ENCODE measurements at places on chromosomes 2 and 18. TPM values are rescaled to one million over a fixed set of nuclear protein-coding genes. Genes with fewer than 3 reads are reported as not detected.

ABCB11 gene
- total RNA-seq = not detected

DNA sequence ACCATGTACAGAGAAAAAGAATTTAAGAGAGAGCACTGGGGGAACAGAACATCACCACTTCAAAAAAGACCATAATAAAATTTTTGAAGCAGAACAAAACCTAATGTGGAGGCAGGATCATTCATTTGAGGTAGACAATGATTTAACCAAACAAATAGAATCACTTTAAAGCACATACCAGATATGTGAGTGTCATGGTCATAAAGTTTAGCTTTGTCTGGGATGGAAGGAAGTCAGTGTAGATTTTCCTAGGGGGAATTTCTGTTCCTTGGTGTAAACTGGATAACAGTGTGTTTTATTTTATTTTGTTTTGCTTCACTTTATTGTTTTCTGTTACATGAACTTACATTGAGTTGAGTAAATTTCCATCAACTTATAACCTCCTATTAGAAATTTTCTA, 120.8 kb downstream of the CRIM1 start:
- H3K27me3 ChIP-seq = no peaks in the 10 kb centered on the region
- H3K36me3 ChIP-seq = peaks cover 42% of the 10 kb centered on the region
- H3K4me1 ChIP-seq = peaks cover 21% of the 10 kb centered on the region
- no peak for DNase-seq

DNA sequence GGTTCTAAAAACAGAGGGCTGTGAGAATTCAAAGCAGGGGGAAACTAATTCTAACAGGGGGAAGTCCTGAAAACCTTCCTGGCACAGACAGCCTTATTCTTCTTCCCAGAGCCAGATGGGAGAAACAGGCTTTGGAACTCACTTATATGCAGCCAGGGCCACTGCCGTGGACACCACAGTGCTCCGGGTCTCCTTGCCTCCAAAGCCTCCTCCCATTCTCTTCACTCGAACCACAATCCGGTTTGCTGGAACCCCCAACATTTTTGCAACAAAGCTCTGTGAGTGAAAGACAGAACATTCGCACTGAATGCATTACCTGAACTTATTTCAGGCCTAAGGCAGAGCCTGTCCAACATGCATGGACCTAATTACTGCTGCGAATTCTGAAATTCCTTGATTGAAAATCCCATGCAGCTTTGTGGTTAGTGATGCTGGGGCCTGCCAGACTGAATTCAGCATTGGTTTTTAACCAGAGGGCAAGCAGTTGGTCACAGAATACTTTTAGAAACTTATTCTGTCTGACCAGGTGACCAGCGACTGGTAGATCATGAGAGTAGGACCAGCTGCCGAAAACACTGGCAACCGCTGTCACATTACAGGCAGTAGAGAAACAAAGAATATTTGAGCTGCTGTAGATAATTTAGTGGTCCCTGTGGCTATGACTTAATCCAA, 48.6 kb downstream of the XDH start:
- DNase-seq = no peak
- no peaks in the 10 kb centered on the region for H3K27me3 ChIP-seq
- no peak overlapping the region for H3K4me3 ChIP-seq
- H3K27ac ChIP-seq = no peak overlapping the region
- no peaks in the 10 kb centered on the region for H3K36me3 ChIP-seq

FAM110C gene
- total RNA-seq = not detected

GKN2 gene
- not detected for total RNA-seq

- H3K27me3 ChIP-seq = peaks cover 11% of the 10 kb centered on the region
- H3K4me3 ChIP-seq = no peak overlapping the region
- no peak for DNase-seq
- no peaks in the 10 kb centered on the region for H3K36me3 ChIP-seq
- no peaks in the 10 kb centered on the region for H3K4me1 ChIP-seq
- H3K27ac ChIP-seq = no peak overlapping the region
Measured at GRCh38 chr2:136129601-136130000, 11.7 kb upstream of the CXCR4 start.

DNA sequence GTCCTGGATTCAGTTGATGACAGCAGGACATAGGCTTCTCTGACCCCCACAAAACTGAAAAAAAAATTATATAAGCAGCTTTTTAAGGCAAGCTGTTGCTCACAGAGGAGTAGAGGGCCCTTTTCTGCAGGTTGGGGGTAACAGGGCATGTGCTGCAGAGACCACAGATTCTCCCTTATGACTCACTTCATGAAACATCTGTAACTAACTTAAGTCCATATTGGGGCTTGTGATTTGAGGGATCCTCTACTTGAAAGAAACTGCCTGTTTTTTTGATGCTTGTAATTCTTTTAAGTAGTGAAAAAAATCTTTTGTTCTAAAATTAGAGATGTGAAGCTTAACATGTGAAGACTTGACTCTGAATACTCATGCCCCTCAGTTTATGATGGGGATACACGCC, 33.4 kb downstream of the XRCC5 start:
- no peak overlapping the region for H3K4me3 ChIP-seq
- no peaks in the 10 kb centered on the region for H3K27me3 ChIP-seq
- H3K36me3 ChIP-seq = peaks cover 52% of the 10 kb centered on the region
- peaks cover 3% of the 10 kb centered on the region for H3K4me1 ChIP-seq
- peak; percentile 91 for DNase-seq

ZBTB14 gene
- 10.0 TPM for total RNA-seq

- no peaks in the 10 kb centered on the region for H3K27me3 ChIP-seq
- peaks cover 3% of the 10 kb centered on the region for H3K4me1 ChIP-seq
- no peak for DNase-seq
- no peak overlapping the region for H3K4me3 ChIP-seq
- H3K27ac ChIP-seq = no peak overlapping the region
Measured at GRCh38 chr2:133044556-133044955, 374.6 kb upstream of the LYPD1 start.

DNA sequence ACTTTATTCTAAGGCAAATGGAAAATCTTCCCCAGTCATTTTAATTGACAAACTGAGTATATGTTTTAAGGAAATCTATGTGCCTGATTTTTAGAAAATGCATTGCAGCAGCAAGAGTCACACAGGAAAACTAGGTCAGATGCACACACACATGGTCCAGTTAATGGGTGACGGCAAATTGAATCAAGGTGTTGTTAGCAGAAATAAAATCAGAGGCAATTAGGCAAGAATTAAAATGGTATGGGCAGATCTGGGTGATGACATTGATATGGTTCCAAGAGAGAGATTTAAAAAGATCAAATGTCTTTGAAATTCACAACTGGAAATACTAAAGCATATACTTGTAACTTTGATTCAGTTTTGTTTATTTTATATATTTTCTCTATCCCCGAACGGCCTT, 174.2 kb upstream of the CDH19 start:
- no peaks in the 10 kb centered on the region for H3K27me3 ChIP-seq
- H3K4me3 ChIP-seq = no peak overlapping the region
- no peaks in the 10 kb centered on the region for H3K36me3 ChIP-seq
- no peak for DNase-seq

ALLC gene
- not detected for total RNA-seq

DNA sequence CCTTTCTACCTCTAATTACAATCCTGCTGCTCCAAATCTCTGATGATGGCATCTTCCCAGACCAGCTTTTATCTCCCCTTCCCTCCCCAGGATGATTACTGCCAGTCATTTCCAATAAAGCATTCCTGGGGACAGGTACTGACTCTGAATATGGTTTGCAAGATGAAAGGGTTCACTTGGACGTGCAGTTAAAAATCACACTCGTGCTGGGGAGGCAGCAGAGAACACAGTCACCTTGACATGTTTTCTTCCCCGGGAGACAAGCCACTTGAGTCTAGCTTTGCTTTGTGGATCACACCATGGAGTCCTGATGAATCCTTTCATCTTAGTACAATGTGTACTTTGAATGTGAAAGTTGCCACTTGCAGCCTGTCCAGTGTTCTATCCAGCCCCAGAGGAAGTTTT, 175.0 kb downstream of the ALPK2 start:
- H3K4me1 ChIP-seq = no peaks in the 10 kb centered on the region
- no peak for DNase-seq
- H3K36me3 ChIP-seq = no peaks in the 10 kb centered on the region
- no peak overlapping the region for H3K4me3 ChIP-seq
- no peak overlapping the region for H3K27ac ChIP-seq

DNA sequence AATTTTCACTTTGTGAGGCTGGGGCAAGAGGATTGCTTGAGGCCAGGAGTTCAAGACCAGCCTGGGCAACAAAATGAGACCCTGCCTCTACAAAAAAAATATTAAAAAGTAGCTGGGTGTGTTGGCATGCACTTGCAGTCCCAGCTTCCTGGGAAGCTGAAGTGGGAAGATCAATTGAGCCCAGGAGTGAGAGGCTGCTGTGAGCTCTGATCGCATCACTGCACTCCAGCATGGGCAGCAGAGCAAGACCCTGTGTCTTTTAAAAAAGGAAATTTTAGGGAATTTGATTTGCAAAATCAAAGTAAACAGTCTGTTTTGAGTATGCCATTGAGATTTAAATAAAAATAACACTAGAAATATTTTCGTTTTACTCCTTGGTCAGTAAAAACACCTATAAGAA, 27.4 kb downstream of the ATG16L1 start:
- peaks cover 53% of the 10 kb centered on the region for H3K36me3 ChIP-seq
- no peak overlapping the region for H3K4me3 ChIP-seq
- no peaks in the 10 kb centered on the region for H3K27me3 ChIP-seq
- no peak for DNase-seq

DNA sequence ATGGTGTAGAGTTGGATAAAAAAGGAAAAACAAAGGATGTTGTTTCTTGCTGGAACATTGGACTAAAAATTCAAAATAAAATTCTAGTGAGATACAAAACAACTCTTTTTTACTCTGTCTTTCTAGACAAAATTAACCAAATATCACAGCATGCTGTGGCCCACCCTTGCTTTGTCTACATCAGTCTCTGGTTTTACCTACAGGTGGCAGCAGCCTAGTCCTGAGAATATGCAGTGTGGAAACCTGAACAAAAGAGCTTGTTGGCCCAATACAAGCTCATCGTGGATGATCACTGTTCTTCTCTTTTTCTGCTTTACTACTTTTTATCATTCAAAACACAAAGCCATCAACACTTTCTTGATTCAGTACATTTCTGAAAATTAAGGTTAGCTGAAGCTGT, 210.4 kb downstream of the CDH19 start:
- H3K4me3 ChIP-seq = no peak overlapping the region
- H3K36me3 ChIP-seq = no peaks in the 10 kb centered on the region
- no peaks in the 10 kb centered on the region for H3K4me1 ChIP-seq
- no peaks in the 10 kb centered on the region for H3K27me3 ChIP-seq
- H3K27ac ChIP-seq = no peak overlapping the region

BCL2 gene
- total RNA-seq = 0.54 TPM

DNA sequence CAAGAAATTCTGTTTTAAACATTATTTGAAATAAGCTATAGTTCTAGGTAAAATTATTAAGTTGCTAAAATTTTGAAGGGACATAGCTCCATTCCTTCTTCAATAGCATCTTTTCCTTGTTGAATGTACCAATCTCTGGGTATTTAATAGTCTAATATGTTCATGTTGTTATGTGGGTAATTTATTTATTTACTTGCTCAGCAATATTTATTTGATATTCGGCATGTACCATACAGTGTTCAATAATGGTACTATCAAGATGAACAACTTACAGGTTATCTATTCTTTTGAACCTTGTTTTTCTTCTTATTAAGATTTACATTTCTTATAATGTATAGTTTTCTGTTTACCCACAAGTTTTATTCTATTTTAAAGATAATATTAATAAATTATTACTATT, 1616.8 kb upstream of the PIK3C3 start:
- H3K4me1 ChIP-seq = no peaks in the 10 kb centered on the region
- H3K27ac ChIP-seq = no peak overlapping the region
- H3K4me3 ChIP-seq = no peak overlapping the region
- H3K36me3 ChIP-seq = no peaks in the 10 kb centered on the region
- no peaks in the 10 kb centered on the region for H3K27me3 ChIP-seq
- no peak for DNase-seq

- H3K4me1 ChIP-seq = no peaks in the 10 kb centered on the region
- H3K27me3 ChIP-seq = no peaks in the 10 kb centered on the region
Measured at GRCh38 chr2:211722928-211723327, 815.7 kb downstream of the ERBB4 start.

GRCh38 chr18:63518178-63519012, 23.8 kb upstream of the SERPINB12 start:
- H3K27me3 ChIP-seq = peaks cover 25% of the 10 kb centered on the region
- no peak overlapping the region for H3K4me3 ChIP-seq
- no peaks in the 10 kb centered on the region for H3K4me1 ChIP-seq
- no peaks in the 10 kb centered on the region for H3K36me3 ChIP-seq

DLGAP1 gene
- under 0.01 TPM for total RNA-seq

- H3K4me1 ChIP-seq = no peaks in the 10 kb centered on the region
- no peak overlapping the region for H3K4me3 ChIP-seq
- no peak for DNase-seq
- H3K36me3 ChIP-seq = no peaks in the 10 kb centered on the region
Measured at GRCh38 chr2:95289253-95289652, 7.9 kb upstream of the KCNIP3 start.

DNA sequence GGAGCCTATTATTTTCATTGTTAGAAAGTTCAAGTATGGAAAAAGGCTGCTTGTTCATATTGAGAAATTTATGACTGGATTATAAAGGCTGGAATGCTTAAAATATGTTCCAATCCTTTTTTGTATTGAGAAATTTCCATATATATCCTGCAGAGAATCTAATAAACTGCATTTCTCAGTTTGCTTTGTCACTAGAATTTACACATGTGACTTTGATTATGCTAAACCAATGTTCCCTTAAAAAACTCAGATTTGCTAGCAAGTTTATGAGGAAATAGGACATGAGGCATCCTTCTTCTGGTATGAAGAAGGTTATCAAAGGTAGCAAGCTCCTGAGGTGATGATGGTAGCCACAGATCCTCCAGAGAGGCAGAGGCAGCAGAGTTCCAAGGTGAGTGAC, 29.2 kb upstream of the DSEL start:
- no peak overlapping the region for H3K27ac ChIP-seq
- H3K4me1 ChIP-seq = no peaks in the 10 kb centered on the region
- no peaks in the 10 kb centered on the region for H3K27me3 ChIP-seq

GRCh38 chr2:30665761-30666265, 141.4 kb downstream of the CAPN13 start:
- no peak for DNase-seq
- H3K27me3 ChIP-seq = no peaks in the 10 kb centered on the region
- no peaks in the 10 kb centered on the region for H3K36me3 ChIP-seq

GDF7 gene
- under 0.01 TPM for total RNA-seq

SMC6 gene
- total RNA-seq = 10.4 TPM

SCYGR4 gene
- total RNA-seq = not detected

IWS1 gene
- 50.0 TPM for total RNA-seq

MC5R gene
- total RNA-seq = not detected

GRCh38 chr18:32867936-32868335, 95.1 kb upstream of the KLHL14 start:
- no peaks in the 10 kb centered on the region for H3K36me3 ChIP-seq
- H3K4me3 ChIP-seq = no peak overlapping the region
- H3K4me1 ChIP-seq = no peaks in the 10 kb centered on the region
- no peak overlapping the region for H3K27ac ChIP-seq

All from IMR-90 (cell line).